ENCODE measurements at places on chromosomes 11 and 22.

DNA sequence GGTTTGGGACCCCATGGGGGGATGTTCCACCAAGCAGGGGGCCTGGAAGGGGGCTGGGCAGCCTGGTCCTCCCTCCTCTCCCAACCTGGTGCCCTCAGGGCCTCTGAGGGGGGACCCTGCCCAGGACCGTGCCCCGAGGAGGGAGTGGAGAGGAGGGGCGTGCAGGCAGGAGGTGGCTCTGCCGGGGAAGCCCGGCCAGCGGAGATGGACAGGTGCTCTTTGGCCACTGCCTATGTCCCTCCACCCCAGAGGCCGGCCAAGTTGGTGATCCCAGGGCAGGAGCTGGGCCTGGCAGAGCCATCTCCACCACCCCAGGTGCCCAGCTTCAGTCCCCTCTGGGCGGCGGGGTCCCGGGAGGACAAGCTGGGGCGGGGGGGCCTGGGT is 2.4 kb downstream of the MUC2 start:
- DNase-seq: no peak

DNA sequence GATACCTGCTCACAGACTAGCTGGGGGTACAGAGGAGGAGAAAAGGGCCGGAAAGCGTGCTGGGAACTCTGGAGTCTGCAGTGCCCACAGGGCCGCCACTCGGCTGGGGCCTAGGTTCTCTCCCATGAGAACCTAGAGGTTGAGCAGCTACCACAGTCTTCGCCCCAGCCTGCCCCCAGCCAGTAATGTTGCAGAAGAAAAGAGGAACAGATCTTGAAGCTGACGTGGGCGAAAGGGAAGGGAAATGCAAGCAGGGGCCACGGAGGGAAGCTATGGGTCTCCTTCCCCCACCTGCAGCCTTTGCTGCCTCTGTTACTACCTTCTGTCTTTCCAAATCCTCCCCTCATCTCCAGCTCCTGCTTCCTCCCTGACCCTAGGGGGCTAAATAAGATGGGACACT is 28.8 kb upstream of the P2RY2 start:
- DNase-seq: no peak

- DNase-seq: no peak
These were observed 2.1 kb downstream of the C22orf23 start for GRCh38 chr22:37951305-37951704.

- no peak for DNase-seq
These were observed at the start of gene ABCC8 for GRCh38 chr11:17476317-17477083. Gene ABCC8 (minus strand): TSS chr11:17476845. CDS start chr11:17476776, 69 bp downstream.

DNA sequence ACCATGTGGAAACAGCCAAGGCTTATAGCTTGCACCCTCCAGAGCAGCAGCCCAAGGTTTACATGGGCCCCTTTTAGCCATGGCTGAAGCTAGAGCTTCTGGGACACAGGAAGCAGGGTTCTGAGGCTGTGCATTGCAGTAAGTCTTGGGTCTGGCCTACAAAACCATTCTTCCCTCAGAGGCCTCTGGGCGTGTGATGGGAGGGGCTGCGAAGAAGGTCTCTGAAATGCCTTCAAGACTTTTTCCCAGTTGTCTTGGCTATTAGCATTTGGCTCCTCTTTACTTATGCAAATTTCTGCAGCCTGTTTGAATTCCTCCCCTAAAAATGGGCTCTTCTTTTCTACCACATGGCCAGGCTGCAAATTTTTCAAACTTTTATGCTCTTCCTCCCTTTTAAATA is 109.5 kb downstream of the BBOX1 start:
- no peak for DNase-seq

GRCh38 chr11:859394-860131 is 16.9 kb downstream of the TSPAN4 start:
- no peak for DNase-seq

- DNase-seq: no peak
These were observed 2.3 kb upstream of the RAD9A start for GRCh38 chr11:67389477-67389876.

- no peak for DNase-seq
These were observed 11.0 kb downstream of the DEPDC5 start for GRCh38 chr22:31764785-31765184.

- no peak for DNase-seq
These were observed 179.6 kb downstream of the UVRAG start for GRCh38 chr11:75994616-75995015.

DNA sequence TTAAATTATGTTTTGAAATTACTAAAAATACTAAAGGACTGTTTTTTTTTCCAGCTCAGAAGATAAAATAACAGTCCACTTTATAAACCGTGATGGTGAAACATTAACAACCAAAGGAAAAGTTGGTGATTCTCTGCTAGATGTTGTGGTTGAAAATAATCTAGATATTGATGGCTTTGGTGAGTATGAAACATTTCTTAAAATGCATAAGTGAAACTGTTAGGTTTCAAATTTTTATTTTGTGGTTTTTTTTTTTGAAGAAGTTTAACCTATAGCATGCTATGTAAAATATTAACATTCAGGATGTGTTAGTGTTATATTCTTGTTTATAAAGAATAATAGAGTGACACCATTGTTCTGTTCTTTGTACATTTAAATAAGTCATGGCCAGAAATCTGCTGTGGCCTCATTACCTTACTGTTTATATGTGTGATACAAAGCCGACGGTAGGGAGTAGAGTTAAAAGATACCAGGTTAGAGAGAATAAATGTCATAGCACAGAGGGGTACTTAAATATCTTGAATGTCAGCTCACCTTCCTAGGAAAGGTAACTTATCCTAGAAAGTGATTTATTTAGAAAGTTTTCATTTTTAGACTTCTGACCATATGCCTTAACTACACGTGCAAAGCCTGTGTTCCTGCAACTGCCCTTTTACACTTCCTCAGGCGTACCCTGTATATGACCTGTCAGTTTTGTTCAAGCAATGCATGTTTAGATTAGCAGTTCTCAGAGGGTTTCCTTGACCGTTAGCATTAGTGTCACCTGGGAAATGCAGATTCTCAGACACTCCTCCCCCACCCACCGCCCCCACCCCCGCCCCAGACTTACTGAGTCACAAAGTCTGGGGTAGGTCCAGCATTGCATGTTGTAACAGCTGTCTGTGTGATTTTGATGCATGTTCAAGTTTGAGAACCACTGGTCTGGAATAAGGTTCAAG is 6.3 kb downstream of the FDX1 start:
- DNase-seq: no peak

- DNase-seq: no peak
These were observed 82.2 kb downstream of the PISD start for GRCh38 chr22:31579835-31580242.

All from central memory CD4-positive, alpha-beta T cell (primary cell).